CD4-positive, alpha-beta T cell treated with Interleukin-12 subunit alpha and Interleukin-12 subunit beta, for 1 hour (primary cell): ENCODE measurements at places on chromosomes 1 and 21.

DNA sequence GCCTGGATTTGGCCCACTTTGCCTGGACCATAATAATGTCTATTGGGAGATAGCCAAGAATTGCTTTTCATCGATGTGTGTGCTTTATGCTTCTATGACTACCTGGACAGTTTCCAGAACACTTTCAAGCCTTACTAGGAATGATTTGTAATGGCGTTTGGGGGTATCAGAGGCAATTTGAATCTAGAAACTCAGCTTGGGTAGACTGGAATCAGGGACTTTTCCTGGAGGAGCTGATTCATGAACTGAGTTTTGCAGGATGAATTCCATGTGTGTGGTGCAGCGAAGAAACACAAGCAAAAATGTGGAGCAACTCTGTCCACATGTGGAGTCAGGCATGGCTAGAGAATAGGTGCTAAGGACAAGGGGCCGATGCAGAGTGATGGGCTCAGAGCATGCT is 11.9 kb upstream of the TMEM61 start:
- DNase-seq: no peak

DNA sequence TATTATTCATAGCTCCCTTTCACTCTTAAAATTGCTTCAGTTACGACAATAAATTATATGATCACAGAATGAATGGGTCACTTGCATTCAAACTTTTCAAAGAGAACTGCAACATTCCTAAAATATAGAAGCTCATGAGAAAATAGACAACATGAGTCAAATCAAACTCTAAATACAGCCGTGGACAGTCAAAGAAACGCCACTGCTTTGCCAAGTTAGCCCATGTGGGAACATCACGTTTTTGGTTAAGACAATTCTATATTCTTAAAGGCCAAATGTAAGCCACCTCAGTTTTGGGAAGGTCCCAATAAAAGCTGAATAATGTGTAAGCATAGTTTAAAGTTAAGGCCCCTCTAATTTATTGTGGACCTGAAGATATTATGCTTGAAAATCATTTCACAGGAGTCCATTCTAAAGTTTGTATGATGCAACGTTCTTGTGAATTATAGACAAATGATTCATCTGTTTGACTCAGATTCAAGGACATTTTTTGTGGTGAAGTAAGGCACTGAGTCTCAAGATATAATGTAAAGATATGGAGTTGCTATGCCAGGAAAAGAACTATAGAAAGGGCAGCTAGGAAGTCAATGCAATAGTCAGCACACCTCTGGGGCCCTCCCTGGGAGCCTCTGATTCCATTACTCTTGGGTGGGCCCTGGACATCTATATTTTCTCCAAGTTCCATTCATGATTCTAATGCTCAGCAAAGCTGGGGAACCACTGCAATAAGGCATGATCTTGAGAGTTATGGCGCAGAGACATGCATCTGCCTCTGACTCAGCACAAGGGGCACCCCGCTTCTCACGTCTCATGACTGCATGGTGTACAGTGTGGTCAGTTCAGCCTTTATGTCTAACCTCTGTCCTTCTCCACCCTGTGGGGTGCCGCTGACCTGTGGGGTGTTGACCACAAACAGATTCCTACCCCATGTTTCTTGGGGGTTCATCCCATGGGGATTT is 33.9 kb downstream of the ETS2 start:
- DNase-seq: no peak

DNA sequence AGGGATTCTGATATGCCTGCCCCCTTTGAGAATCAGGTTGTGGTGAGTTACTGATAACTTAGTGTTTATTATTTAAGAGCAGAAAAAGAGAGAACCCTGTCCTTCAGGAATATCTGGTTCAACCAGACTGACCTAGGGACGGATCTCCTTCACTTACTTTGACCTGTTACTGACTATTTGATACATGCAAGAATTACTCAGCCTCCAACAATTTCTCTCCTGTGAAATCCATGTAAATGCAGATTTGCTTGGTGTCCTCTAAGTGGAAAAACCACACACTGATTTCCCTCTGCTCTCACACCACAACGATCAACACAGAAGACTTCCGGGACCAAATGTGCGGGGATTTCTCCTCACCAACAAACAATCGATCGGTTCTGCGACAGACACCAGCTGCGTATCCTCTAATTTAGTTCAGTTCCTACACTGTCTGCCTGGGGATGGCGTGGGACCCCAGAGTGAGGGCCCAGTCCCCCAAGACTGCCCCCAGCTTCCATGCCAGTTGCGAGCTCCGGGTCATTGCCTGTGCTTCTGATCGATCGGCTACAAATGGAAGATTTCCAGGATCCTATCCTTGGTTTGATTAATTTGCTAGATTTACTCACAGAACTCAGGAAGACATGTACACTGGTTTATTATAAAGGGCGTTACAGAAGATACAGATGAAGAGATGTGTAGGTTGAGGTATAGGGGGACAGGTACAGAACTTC is 51.7 kb downstream of the BACE2 start:
- DNase-seq: no peak

DNA sequence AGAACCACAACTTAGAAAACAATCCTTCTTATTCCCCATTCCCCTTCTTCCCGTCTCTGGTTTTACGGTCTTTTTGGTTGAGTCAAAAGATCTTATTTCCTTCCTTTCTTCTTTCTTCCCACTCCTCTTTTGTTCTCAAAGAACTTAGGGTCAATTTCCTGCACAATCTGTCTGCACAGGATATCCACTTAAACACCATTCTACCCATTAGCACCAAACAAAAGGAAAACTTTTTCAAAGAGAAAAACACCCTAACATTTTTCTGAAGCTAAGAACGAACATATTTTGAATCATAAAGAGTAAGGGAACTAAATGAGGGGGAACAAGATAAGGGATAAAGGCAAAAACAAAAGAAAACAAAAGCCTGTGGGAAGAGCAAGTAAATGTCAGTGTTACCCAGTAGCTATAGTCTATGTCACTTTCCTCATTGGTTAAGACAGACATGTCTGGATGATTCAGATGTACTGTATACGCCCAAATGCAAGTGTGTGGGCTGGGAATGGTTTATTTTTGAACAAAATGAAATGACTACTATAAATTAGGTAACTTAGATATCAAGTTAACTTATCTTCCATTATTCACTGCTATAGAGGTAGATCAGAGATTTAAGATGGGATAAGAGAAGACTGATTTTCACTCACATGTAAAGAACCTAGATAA is 59.9 kb downstream of the TOR3A start:
- no peak for DNase-seq

DNA sequence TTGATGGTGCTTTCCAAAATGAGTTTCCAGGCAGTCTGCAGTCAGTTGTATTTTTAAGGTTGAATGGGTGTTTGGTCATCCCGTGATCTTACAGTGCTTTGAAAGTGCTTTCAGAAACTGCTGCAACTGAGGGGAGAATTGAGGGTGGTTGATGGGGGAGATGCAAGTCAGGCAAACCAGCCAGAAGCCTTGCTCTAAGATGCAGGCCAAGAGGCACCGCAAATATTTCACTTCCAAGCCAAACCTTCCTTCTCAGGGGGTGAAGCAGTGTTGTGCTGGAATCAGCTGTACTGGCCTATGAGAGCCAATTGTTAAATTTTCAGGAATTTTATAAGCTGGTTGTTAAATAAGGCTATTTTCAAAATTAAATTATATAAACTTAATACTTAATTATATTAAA is 151.6 kb downstream of the KCNJ6 start:
- no peak for DNase-seq

GRCh38 chr1:23169727-23170335 is 1.2 kb upstream of the LUZP1 start:
- peak; percentile 16 for DNase-seq

GRCh38 chr21:32325706-32326105 is 27.1 kb downstream of the MRAP start:
- DNase-seq: no peak

DNA sequence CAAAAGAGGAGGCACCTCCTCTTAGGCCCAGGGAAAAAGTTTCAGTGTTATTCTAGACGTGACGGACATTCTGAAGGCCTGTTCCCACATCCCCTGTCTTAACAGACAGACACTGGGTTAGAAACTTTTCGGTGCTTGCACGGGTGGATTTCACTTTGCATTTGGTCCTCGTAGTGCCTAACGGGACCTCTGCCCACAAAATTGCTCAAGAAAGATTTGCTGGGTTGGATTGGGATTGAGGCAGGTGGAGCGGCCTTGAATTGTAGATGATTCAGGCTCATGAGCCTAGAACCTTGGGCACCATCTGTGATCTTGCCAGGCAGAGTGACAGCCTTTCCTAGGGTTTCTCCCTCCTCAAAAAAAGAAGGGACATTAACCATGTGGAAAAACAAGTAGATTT is 2.8 kb downstream of the PLA2G5 start:
- DNase-seq: no peak

DNA sequence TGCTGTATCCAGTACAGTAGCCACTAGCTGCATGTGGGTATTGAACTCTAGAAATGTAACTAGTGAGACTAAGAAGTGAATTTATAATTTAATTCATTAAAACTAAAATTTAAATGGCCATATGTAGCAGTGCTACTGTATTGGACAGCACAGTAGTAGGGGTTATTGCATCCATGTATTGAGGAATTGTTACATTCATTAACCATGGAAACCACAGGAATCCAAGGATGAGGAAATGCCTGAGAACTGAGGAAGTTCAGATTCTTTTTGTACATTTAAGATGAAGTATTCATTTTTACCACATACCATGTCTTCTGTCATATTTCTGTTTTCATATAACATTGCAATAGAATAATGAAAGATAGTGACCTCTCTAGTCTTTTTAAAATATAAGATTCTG is 2.6 kb downstream of the MTF2 start:
- DNase-seq: no peak

GRCh38 chr21:40466893-40467483 is 380.0 kb downstream of the DSCAM start:
- DNase-seq: no peak

GRCh38 chr1:90707363-90707710 is 9.8 kb downstream of the BARHL2 start:
- DNase-seq: no peak

DNA sequence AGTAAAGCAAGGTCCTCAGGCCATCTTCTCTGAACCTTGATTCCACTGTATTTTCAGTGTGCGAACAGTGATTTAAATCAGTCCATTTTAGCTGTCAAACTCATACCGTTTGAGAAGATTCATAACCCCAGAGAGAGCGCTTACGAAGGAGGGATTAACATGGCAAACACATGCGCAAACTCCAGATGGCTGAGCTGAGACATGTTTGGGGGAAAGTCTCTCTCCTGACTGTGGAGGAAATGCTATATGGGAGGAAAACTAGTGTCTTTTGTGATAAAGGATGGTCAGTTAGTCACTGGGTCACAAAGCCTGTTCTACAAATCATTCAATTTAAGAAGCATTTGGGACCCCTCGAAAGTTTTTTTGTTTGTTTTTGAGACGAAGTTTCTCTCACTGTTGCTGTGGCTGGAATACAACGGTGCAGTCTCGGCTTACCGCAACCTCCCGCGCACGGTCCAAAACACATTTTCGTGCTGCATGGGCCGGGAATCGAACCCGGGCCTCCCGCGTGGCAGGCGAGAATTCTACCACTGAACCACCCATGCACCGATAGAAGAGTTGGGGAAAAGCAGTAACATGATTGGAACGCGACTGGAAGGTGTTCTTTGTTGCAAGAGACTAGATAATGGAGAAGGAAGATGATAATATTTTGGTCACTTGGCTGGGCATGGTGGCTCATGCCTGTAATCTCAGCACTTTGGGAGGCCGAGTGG is 58.4 kb upstream of the CXADR start:
- DNase-seq: peak; percentile 16

DNA sequence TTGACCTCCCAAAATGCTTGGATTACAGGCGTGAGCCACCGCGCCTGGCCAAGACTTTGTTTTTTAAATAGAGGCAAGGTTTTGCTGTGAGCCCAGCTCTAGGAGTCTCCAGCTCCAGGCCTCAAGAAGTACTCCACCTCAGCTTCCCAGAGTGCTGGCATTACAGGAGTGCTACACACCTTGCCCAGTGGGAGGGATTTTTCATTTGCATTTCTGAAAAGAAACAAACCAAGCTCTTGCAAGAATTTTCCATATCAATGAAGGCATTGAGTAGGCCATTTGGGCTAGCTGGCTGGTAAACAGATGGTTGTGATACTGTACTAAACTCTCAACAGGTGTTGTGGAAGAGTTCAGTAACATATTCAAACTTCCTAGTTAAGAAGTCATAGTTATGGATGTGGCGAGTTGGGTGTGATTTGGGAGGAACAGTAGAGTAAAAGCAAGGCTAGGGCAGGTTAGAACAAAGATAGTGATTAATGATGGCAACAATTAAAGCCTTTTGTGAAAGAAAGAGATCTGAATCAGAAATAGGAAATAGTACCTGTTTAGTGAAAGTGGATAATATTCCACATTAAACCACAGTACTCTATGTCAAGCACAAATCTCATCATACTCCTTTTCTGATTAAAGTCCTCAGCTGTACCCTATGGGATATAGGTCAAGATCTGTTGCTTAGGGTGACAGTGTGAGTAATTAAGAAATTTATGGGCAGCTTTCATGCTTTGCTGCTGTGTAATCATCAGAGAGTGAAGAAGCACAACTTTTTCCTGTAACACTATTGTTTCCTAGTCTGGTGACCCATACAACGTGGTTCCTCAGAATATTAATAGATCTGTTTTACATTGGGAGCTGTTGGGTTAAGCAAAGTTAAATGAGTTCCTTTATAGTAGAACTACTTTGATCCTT is 10.7 kb downstream of the AKIRIN1 start:
- no peak for DNase-seq

- DNase-seq: no peak
These were observed 71.9 kb downstream of the CEP350 start for GRCh38 chr1:180026556-180026955.

GRCh38 chr1:223551610-223552009 is 113.9 kb downstream of the CAPN8 start:
- no peak for DNase-seq

DNA sequence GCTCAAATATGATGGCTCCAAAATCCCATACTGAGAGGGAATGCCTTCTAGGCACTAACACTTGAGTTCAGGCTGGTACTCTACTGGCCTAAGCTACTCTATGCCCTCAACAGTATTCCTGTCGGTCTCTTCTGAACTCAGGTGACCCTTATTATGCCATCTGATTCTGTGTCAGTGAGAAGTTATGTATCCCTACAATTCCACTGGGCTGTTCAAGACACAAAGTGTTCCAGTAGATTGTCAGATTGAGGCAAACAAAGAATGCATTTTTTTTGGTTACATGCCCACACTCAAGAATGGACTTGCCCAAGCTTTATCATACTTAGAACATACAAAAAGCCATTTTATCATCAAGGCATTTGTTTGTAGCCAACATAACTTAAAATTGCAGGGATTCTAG is 553.8 kb upstream of the PRMT6 start:
- no peak for DNase-seq
